NCI-H1417 treated with DMSO at 0.1 percent for 48 hours (cell line): ENCODE measurements at places on chromosomes 1 and 21.

GRCh38 chr1:51463561-51463960 lies 55.5 kb downstream of the EPS15 start:
- DNase-seq: no peak

- no peak for DNase-seq
Measured at GRCh38 chr1:99279525-99279924, 15.2 kb downstream of the PLPPR4 start.

GRCh38 chr1:81351864-81352263 lies 448.9 kb upstream of the ADGRL2 start:
- DNase-seq: no peak

GRCh38 chr1:201561195-201561564 lies 22.3 kb downstream of the NAV1 start:
- DNase-seq: no peak

DNA sequence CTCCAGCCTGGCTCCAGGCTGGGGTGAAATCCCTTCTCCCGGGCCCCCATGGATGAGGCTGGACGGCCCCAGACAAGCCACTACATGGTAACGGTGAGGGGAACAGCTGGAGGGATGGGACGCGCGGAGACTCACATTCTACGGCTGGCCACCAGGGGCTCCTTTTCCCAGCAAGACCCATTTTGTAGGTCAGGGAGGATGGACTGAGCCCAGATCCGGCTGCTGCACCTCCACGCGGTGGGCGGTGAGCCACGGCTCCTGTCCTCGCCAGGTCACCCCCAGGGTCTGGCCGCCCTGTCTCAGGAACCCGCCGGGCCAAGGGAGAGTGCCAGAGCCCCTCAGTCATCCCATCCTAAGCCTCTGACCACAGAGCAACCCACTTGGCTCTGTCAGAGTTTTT lies 75.0 kb upstream of the ACTRT2 start:
- no peak for DNase-seq

DNA sequence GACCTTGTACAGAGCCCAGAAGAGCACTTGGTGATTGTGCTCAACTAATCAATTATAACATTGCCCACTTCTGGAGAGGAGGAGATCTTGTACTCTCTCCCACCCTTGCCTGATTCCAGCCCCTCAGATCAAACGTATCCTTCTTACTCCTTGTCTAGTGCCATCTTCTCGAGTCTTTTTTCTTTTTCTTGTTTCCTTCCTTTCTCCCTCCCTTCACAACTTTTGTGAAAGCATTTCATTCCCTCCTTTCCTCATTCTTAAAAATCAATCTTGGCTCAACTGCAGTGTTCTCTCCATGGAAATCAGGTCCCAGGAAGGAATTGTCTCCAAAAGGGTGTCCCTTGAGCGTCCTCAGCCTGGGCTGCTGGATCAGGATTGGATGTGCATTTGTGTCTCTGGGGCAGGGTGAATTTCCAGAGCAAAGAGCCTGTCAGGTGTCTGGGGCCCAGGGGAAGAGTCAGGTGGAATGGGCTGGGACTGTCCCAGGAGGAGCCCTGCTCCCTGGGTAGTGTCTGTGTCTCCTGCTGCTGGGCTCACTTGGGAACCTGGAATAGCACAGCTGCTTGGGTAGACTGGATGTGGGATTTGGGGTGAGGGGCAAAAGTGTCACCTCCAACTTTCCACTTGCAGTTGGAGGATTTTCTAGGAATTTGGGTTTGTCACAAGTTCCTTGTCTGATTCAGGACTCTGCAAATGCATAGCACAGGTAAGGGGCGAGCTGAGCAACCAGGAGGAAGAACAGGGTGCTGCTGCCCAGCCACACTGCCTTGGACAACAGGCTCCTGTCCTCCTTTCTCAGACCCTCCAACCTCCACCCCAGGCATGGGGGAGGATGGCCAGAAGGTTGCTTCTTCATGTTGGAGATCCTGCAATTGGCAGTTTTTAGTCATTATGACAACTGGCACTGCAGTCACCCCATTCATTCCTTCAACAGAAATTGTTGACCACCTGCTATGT lies 3.3 kb downstream of the SOX13 start:
- DNase-seq: no peak
